ENCODE measurements at places on chromosomes 16 and 17.

- no peak for DNase-seq
Measured at GRCh38 chr17:49984283-49984682, 10.7 kb downstream of the DLX3 start.

GRCh38 chr17:29591146-29591736, 1.7 kb upstream of the ANKRD13B start:
- DNase-seq: peak; percentile 70

DNA sequence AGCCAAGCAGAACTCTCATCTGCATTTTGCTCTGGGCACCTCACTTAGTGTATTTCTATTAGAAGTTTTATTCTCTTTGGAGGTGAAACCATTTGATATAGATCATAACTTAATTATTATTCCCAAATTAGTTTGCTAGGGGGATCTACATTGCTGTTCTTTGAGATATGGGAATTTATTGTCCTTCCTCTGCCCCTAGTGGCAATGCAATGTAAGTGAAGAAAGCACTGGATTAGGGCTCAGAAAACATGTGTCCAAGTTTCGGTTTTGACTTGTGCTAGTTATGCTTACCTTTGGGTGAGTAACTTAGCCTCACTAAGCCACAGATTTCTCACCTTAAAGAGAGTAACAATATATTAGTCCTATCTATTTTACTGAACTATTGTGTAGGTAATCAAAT, 2.9 kb downstream of the KRT39 start:
- DNase-seq: no peak

- DNase-seq: peak; percentile 93
Measured at GRCh38 chr17:7237761-7238419, 1.4 kb downstream of the PHF23 start.

DNA sequence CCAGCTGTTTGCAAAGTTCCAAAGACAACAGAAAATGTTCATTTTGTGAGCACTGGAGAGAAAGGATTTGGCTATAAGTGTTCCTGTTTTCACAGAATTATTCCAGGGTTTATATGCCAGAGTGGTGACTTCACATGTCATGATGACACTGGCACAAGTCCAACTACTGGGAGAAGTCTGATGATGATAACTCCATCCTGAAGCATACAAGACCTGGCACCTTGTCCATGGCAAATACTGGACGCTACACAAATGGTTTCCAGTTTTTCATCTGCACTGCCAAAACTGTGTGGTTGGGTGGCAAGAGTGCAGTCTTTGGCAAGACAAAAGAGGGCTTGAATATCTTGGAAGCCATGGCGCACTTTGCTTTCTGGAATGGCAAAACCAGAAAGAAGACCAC, 385.0 kb downstream of the CDH11 start:
- no peak for DNase-seq
